PC-9 (cell line): ENCODE measurements at places on chromosomes 1 and 21. TPM values are rescaled to one million over a fixed set of nuclear protein-coding genes. Genes with fewer than 3 reads are reported as not detected.

DNA sequence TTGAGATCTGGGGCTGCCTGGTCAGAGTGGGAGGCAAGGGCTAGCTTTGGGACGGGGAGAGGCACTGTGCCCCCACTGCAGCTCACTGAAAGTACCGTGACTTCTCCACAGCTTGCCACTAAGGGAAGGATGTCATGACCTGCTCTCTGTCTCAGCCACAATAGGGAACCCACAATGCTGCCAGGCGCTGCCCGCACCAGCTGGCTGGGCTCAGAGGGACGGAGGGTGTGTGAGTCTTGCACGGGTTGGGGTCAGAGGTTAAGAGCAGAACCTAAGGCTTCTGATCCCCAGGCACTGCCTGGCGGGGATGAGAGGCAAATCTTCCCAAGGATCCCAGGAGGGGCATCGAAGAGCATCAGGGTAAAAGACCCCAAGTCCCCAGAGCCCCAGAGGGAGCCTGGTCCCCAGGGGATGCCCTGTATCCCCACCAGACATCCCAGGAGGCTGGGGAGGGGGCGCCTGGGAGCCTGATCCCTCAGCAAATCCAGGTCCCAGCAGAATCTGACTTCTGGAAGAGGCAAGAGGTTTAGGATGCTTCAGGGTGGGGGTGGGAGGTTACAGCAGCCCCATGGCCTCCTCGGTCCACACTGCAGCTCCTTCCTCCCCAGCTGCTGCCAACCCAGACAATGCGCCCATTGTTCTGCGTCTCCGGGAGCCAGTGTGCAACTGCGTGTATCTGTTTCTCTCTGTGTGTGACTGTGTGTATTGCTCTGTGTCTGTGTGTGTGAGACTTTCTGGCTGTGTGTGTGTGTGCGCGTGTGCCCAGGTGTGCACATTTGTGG is 2.0 kb upstream of the MARCKSL1 start:
- DNase-seq = no peak

GRCh38 chr21:34073749-34074282 is 438 bp downstream of the MRPS6 start:
- no peak for DNase-seq

GRCh38 chr1:68145418-68146126 is 86.8 kb downstream of the WLS start:
- DNase-seq = peak; percentile 33

DNA sequence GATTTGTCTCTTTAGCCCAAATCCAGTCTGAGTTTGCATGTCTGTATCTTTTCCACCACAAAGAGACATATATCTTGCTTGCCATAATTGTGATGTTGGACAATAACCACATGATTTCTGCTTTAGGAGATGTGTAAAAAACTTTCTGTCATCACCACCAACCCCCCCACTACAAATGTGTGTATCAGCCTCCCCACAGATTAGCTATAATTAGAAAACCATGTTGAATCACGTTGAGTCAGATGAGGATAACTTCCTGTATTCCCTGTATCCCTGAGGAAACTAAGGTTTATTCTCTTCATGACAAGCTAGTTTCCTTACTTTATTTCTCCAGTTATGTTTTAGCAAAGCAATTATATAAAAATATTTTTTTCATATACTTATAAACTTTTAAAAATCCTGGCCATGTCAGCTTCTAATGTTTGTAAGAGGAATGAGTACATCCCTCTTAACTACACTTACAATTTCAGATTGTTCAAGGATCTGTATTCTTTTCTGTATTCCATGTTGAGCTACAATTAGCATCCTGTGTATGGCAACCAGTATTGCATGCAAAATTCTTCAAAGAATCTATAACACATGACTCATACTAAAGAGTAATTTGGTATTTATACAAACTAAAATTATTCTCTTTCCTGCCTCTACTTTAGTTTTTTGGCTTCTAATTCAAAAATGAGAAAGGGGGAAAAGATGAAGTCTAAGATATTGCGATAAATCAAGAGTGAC is 143.0 kb downstream of the FMN2 start:
- DNase-seq = no peak

The SPATA21 gene
- not detected in 2 replicates for total RNA-seq

DNA sequence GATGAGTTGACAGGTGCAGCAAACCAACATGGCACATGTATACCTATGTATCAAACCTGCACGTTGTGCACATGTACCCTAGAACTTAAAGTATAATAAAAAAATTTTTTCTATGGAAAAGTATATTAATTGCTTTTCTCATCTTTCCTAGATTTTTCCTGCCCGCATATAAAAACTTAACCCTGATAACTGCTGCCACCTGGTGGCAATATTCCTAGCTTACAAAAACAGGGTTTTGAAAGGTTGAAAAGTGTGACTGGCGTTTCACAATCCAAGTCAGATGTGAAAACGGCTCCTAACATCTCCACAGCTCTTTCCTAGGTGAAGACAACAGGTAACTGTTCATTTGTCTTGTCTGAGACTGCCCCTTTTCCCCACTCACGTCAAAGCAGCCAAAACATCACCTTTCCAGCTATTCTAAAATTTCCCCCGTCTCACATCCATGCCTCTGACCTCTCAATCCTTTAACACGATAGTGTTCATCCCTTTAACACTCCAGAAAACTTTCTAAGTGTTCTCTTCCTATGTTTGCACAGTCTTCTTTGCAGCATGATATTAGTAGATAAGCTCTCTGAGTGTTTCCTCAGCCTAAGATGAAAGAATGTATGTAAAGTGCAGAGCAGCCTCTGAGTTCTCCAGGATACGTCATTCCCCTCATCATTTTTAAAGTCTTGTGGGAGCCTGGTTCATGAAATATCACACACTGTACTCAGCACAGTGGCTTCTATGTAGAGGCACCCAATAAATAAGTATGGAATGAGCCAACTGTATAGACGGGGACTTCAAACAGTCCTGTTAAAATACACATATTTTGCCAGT is 27.5 kb downstream of the OVGP1 start:
- DNase-seq = peak; percentile 46

GRCh38 chr21:46051821-46052675 is 45.9 kb upstream of the COL6A2 start:
- no peak for DNase-seq

The ERICH3 gene
- total RNA-seq = not detected in 2 replicates

GRCh38 chr1:226093621-226094020 is 31.1 kb downstream of the H3-3A start:
- DNase-seq = no peak

The PROK1 gene
- total RNA-seq = not detected in 2 replicates

GRCh38 chr1:63622849-63623566 is 29.8 kb downstream of the PGM1 start:
- DNase-seq = no peak

The HAO2 gene
- total RNA-seq = not detected in 2 replicates

The TFF3 gene
- total RNA-seq = not detected in 2 replicates

GRCh38 chr1:1781526-1781903 is 3.2 kb upstream of the NADK start:
- no peak for DNase-seq

DNA sequence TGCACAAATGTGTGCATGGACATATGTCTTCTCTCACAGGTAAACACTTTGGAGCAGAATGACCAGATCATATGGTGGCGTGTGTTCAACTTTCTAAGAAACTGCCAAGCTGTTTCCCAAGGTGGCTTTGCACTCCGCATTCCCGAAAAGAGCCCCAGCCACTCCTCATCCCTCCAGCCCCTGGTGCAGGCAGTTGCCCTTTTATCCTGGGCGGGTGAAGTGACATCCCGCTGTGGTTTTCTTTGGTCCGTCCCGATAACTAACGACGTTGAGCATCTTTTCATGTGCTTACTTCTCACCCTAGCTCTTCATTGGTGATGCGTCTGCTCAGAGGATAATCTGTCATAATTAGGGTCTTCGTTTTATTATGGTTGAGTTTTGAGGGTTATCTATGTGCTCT is 612.5 kb downstream of the MATN1 start:
- DNase-seq = no peak

DNA sequence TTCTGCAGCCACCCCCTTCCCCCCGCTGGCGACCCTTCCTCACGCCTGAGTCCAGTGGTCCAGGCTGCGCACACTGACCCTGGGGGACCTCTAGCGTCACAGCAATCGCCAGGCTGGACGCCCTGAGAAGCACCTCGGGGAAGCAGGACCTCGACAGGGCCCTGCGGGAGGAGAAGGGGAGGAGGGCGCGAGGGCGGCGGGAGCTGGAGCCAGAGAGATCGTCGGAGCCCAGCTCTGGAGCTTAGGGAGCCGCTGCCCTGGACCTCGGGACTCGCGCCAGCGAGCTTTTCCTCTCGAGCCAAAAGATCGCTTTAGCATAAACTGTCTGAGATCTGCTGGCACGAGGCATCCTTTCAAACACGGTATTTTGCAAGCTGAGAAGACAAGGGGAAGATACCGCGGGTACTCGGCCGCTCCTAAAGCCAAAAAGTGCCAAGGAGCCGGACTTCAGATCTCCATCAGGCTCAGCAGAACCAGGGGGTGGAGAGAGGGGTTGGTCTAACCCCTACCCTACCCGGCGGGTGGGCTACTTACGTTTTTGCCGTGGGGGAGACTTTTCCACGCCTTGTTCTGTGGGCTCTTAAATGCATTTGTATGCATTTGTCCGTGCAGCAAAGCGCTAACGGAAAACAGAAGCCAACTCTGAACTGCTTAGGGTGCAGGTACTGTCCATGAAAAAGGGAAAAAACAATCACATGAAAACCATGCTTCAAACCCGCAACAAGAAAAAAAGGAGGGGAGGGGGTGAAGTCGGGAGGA is 586 bp downstream of the COL24A1 start:
- no peak for DNase-seq

GRCh38 chr1:76562292-76562691 is 305.0 kb upstream of the ST6GALNAC5 start:
- DNase-seq = no peak

DNA sequence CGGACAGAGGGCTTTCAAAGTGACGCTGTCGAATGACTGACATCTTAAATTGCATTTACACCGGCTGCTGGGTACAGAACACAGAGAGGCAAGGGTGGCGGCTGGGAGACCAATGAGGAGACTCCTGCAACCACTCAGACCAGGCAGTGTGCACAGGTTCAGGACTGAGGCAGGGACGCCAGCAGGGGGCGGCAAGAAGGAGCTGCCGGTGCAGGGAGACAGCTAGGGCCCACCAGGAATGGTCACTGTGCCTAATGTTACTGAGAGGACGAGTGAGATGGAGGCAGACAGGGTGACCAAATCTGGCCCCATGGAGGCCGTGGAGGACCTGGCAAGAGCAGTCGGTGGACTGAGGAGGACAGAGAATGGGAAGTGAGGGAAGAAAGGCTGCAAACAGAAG is 23.5 kb downstream of the GLIS1 start:
- DNase-seq = no peak

- no peak for DNase-seq
Measured at GRCh38 chr1:41482001-41482765, 2.3 kb downstream of the EDN2 start.

The KRTAP22-2 gene
- total RNA-seq = not detected in 2 replicates

The TDRD5 gene
- total RNA-seq = not detected in 2 replicates

DNA sequence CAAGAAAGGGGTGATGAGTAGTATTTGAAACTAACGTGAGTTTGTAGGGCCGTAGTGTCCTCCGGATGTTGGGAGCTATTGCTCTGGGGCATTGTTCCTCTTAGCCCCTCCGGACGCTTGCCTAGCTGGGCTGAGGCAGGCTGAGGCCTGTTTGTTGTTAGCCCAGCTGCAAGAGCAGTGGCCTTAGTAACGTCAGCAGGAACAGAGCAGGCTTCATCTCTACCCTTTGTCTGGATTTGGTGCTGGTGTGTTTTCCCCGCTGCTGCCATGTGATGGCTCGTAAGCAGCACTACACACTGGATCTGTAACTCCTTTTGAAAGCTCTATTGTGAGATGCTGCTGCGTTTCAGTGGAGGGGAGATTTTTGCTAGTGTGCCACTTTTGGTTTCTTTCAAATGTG is 57.6 kb downstream of the DNM3 start:
- no peak for DNase-seq

The TRIM67 gene
- total RNA-seq = not detected in 2 replicates

The MNDA gene
- total RNA-seq = not detected in 2 replicates

DNA sequence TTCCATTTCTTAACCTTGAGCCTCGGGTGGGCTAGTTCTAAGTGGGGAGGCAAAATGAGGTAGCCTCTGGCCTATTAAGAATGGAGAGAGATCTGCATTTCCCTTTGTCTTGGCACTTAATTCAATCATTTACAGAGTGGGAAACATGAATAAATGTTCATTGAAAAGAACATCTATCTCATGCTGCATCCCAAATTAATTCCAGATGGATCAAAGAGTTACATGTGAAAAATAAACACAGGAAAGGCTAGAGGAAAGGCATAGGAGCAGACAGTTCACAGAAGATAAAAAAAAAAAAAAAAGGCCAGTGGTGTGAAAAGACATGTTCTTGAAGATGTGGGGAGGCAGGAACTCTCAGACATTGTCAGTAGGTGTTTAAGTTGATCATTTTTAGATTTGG is 35.7 kb upstream of the EPS8L3 start:
- no peak for DNase-seq

GRCh38 chr1:22830757-22831340 is 120.2 kb downstream of the EPHB2 start:
- no peak for DNase-seq

GRCh38 chr1:92184632-92185031 is 33.1 kb upstream of the C1orf146 start:
- peak; percentile 4 for DNase-seq

GRCh38 chr1:237640966-237641365 is 249.8 kb downstream of the ZP4 start:
- DNase-seq = no peak

The COL11A1 gene
- total RNA-seq = not detected in 2 replicates

GRCh38 chr1:226695335-226695900 is 43.7 kb downstream of the ITPKB start:
- DNase-seq = no peak
